H54 (cell line): ENCODE measurements at places on chromosomes 4 and X.

- DNase-seq: no peak
Observed at GRCh38 chr4:28709891-28710290, 1849.2 kb downstream of the STIM2 start.

- DNase-seq: peak; percentile 6
Observed at GRCh38 chrX:29478336-29479069, 736.9 kb upstream of the MAGEB2 start.

- DNase-seq: no peak
Observed at GRCh38 chr4:69800599-69800998, 40.2 kb upstream of the SULT1B1 start.

GRCh38 chr4:7421356-7422150 lies 13.2 kb downstream of the PSAPL1 start:
- no peak for DNase-seq

DNA sequence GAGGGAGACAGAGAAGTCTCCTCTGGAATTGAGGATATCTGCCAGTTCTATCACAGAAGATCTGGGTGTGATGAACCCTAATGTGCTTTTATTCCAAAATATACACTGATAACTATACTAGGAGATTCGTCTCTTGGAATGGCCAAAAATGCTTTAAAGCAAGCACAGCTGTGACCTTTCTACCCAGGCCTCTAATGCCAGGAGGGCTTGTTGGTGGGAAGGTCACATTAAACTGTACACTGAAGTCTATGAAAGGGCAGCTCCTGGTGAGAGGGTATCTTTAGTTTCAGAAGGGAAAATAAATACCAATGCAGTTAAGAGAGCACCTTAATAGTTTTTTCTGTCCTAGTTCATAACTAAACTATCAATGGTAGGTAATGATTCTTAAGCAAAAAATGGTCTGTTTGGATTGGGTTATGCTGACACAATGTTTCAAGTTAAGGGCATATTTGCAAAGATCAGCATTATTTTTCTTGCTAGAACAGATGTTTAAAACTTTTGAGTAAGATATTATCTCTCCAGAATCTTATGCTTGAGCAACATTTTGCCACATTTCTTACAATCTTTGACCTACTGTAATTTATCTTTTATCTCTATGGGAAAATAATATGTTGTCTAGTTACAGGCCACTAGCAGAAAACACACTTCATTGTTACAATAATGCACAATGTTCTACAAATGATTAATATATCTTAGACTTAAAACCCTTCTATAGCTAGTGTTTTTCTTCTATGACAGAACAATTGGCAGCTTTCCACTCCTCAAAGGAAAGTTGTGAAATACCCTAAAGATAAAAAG lies 59.6 kb downstream of the SEC24D start:
- no peak for DNase-seq

- DNase-seq: no peak
Observed at GRCh38 chr4:42136371-42136770, 16.1 kb downstream of the BEND4 start.

DNA sequence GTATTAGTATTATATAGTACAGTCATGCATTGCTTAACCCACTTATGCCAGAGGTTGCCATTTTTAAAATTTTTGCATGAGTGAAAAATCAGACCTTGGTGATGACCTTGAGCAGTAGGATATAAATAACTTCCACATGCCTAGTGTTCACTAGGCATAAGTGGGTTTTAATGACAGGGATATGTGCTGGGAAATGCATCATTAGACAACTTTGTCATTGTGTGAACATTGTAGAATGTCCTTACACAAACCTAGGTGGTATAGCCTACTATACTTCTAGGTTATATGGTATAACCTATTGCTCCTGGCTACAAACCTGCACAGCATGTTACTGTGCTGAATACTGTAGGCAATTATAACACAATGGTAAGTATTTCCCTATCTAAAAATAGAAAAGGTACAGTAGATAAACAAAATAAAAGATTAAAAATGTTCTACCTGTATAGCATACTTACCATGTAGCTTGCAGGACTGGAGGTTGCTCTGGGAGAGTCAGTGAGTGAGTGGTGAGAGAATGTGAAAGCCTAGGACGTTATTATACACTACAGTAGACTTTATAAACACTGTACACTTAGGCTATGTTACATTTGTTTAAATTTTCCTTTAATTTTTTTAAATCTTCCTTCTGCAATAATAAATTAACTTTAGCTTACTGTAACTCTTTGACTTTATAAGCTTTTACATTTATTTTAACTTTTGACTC lies 326.7 kb downstream of the ANK2 start:
- no peak for DNase-seq

- DNase-seq: no peak
Observed at GRCh38 chrX:50206753-50207152, 2.2 kb downstream of the CCNB3 start.

DNA sequence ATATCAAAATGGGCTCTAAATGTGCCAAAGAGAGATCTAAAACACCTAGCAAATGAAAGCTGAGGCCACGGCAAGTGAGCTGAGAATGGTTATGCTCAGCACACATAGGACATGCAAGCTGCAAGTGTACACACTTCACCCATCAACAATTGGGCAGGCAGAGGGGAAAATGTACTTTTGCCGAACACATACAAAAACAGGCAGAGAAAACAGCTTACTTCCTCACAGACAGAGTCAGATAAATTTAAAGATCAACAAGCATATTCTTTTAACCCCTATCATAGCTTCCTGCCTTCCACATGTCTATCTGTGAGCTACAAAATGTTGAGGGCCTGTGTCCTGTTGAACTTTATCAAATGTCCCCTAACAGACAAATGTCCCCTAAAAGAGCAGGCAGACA lies 60.3 kb downstream of the SH3KBP1 start:
- DNase-seq: no peak
